Fibroblast of skin of right quadriceps (primary cell): ENCODE measurements at places on chromosomes 11 and 22.

DNA sequence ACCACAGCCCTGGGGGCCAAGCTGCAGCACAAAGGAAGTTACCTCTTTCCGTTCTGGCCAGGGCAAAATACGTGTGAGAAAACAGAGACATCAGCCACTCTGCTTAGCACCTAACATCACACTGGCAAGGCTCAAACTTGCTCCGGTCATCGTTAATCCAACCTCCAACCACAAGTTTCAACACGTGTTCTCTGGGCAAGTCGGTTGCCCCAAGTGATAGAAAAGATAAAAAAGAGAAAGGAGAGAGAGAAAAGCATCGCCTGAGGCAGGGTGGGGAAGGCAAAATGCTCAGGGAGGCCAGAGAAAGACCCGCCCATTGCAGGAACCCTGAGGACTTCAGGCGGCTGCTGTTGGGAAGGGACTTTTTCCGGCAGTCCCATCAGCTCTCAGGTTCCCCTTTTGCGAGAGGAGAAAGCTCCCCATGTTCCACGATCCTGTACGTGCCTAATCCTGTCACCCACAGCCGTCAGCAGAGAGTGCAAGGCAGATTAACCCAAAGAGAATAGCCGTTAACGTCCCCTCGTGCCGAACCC, 18.5 kb upstream of the B4GALNT4 start:
- no peak for DNase-seq

GRCh38 chr11:65078151-65078550, 5.7 kb downstream of the CDCA5 start:
- DNase-seq = peak; percentile 13

DNA sequence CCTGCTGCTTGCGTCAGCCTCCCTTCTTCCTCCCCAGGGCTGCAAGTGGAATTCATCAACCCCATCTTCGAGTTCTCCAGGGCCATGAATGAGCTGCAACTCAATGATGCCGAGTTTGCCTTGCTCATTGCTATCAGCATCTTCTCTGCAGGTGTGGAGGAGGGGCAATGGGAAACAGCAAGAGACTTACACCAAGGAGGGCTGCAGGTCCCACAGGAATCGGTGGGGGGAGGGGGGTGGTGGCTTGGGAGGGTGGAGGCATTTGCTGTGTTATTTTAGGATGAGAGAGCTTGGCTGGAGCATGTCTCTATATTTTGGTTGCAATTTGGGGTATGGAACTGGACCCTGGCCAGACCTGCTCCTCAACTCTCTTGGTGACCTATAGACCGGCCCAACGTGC, 2.1 kb upstream of the MADD start:
- no peak for DNase-seq

GRCh38 chr22:40533712-40534378, 102.7 kb downstream of the MRTFA start:
- DNase-seq = peak; percentile 90

- no peak for DNase-seq
Observed at GRCh38 chr11:70099578-70100279, 21.6 kb downstream of the ANO1 start.

GRCh38 chr11:29009426-29009825, 901.2 kb downstream of the METTL15 start:
- DNase-seq = peak; percentile 82

DNA sequence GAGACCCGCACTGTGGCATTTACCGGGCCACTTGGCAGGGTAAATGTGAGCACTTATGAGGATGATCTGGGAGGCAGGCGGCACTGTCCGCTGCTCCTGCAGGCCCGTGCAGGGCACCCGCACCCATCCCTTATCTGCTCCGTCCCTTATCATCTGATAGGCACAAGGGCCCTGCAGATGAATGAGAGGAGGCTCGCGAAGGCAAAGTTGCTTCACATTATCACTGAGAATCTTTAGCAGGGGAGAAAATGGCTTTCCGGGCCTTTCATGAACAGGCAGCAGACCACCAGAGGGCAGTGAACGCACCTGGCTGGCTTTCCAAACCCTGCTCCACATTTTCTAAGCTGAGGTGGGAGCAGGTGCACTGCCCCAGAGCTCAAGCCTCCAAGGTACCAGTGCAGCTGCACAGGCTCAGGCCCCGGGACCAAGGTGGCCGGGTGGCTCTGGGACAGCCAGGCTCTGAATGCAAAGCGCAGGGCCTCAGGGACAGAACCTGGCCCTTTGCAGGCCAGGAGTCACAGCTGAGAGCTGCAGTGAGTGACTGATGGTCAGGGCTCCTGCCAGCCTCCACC, 165.6 kb downstream of the SHANK2 start:
- DNase-seq = no peak

- no peak for DNase-seq
Observed at GRCh38 chr11:61645179-61645868, 34.9 kb upstream of the DAGLA start.

DNA sequence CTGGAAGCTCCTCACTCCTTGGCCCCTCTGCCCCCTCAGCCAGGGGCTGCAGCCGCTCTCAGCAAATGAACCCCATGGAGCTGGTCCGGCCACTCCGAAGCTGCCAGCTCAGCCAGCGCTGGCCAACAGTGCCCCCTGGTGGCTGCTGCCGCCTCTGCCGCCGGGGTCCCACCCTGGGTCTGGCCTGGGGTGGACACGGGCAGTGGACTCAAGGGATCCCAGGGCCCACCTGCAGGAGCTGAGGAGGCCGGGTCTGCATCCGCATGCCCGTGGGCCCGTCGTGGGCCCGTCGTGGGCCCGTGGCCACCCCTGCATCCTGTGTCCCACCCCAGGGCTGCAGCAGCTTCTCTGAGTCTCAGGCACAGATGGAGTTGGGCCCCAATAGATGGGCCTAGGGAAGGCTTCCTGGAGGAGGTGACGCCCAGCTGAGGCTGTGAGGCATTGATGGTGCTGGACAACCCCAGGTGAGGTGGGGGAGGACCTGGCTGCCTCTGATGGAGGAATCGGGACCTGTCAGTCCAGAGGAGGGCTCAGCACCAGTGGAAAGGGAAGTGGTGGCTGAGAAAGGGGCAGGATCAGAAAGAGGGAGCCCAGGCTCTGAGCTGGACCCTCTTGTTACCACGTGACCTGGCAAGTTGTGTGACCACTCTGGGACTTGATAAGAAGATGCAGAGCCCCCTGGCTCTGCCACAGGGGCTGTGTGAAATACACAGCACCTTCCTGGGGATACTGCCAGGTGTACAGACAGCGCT, 522.3 kb downstream of the BRD1 start:
- DNase-seq = peak; percentile 20

- DNase-seq = no peak
Observed at GRCh38 chr22:20273758-20274181, 5.7 kb upstream of the RTN4R start.

GRCh38 chr22:49755631-49756001, 72.1 kb downstream of the BRD1 start:
- no peak for DNase-seq

DNA sequence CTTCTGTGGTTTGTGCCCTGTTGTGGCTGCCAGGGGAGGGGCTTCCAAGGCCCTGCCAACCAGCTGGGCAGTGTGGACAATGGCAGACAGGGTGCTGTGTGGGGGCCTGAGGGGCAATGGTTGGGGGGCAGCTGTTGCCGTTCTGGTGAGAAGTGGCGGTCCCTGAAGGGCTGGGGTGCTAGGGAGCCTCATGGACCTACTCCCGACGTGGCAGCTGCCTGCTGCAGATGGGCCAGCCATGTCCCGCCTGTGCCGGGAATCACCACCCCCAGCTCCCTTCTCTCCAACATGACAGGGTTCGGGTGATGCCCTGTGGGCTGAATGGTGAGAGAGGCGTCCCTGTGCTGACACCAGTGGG, 74.2 kb downstream of the KCNQ1 start:
- DNase-seq = no peak

DNA sequence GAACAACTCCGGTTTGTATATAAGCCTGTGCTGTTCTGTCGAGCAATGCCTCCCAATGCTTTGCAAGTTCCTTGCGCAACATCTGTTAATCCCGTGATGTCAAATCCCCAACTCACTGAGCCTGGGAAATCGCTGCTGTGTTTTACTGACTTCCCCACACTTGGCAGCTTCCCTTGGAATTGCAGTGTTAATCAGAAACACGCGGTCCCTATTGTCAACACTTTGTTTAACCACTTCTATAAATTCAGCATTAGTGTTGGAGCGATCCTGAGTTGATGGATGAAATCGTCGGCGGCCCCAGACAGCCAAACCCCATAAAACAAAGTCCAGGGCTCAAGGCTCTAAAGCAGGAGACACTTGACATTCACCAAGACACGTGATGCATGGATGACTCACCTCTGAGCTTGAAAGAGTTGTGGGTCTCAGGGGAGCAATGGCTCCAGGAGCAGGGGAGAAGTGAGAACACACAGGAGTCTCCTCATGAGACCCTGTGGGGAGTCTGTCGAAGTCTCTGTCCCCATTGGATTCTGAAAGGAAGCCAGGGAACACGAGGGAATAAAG, 555.3 kb downstream of the MIAT start:
- DNase-seq = peak; percentile 100

GRCh38 chr11:76292583-76293188, 86.4 kb upstream of the WNT11 start:
- no peak for DNase-seq

- peak; percentile 37 for DNase-seq
Observed at GRCh38 chr11:11587122-11587521, 34.7 kb downstream of the GALNT18 start.

- no peak for DNase-seq
Observed at GRCh38 chr11:122746050-122746478, 90.5 kb downstream of the UBASH3B start.

GRCh38 chr22:36256478-36256877, 3.5 kb downstream of the APOL1 start:
- DNase-seq = no peak

GRCh38 chr11:86245369-86246292, 1.1 kb downstream of the EED start:
- no peak for DNase-seq

DNA sequence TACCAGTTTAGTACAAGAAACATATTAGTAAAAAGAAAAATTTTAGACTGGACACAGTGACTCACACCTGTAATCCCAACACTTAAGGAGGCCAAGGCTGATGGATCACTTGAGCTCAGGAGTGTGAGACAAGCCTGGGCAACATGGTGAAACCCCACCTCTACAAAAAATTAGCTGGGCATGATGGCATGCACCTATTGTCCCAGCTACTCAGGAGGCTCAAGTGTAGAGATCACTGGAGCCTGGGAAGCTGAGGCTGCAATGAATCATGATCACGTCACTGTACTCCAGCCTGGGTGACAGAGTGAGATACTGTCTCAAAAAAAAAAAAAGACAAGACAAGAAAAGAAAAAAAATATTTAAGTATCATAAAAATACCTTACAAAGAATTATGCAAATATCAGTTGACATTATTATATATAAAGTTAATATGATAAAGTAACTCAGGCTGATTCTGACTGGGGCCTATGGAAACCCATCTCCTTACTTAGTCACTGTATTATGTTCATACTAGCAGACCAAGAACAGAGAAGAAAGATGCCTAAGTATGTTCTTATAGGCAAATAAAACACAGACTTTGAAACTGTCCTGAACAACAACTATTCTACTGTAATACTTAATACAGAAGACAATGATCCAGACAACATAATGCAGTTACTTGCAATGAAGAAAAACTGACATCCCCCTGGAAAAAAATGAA, 27.3 kb downstream of the FAM168A start:
- peak; percentile 29 for DNase-seq

DNA sequence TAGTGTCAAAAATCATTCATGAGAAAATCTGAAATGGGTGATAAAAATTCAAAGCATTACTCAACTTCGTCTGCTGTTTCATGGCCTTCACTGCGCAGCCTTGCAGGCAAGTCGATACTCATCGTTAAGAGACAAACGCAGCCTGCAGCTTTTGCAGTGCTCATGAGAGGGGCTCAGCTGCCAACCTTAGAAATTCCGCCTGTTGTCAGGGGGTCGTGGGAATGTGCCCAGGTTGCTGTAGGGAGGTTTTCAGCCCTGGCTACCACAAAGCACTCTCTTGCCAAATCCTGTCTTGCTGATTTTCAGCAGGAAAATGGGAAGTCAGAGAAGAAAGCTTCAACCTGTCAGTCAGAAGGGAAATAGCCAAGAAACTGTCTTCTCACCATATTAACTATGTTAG, 25.4 kb upstream of the GRAMD1B start:
- DNase-seq = no peak
